ENCODE measurements at places on chromosomes 11 and 22. TPM values are rescaled to one million over a fixed set of nuclear protein-coding genes. Genes with fewer than 3 reads are reported as not detected.

RPUSD4 gene
- 23.7 TPM for total RNA-seq

- no peaks in the 10 kb centered on the region for H3K4me1 ChIP-seq
- H3K36me3 ChIP-seq, result peaks cover 17% of the 10 kb centered on the region
- no peak overlapping the region for H3K27ac ChIP-seq
- no peak overlapping the region for H3K4me3 ChIP-seq
- no peaks in the 10 kb centered on the region for H3K27me3 ChIP-seq
These were observed 84.9 kb downstream of the DDIAS start for GRCh38 chr11:82986446-82986845.

- no peak for DNase-seq
- no peaks in the 10 kb centered on the region for H3K27me3 ChIP-seq
- peak overlapping the region; percentile 92 for H3K27ac ChIP-seq
- H3K36me3 ChIP-seq, result peaks cover 9% of the 10 kb centered on the region
These were observed 784 bp upstream of the SLC43A3 start for GRCh38 chr11:57427727-57428082.

GRCh38 chr11:66330931-66331330 lies 5.3 kb downstream of the RIN1 start:
- H3K27ac ChIP-seq, result no peak overlapping the region
- H3K27me3 ChIP-seq, result no peaks in the 10 kb centered on the region
- no peaks in the 10 kb centered on the region for H3K36me3 ChIP-seq
- DNase-seq, result no peak
- H3K4me3 ChIP-seq, result no peak overlapping the region

- no peak overlapping the region for H3K4me3 ChIP-seq
- H3K4me1 ChIP-seq, result no peaks in the 10 kb centered on the region
- H3K27ac ChIP-seq, result no peak overlapping the region
- H3K27me3 ChIP-seq, result no peaks in the 10 kb centered on the region
- H3K36me3 ChIP-seq, result no peaks in the 10 kb centered on the region
- no peak for DNase-seq
These were observed 21.6 kb downstream of the SLC6A5 start for GRCh38 chr11:20620988-20621387.

KRTAP5-10 gene
- total RNA-seq, result not detected

- no peak for DNase-seq
- no peak overlapping the region for H3K4me3 ChIP-seq
- H3K27me3 ChIP-seq, result no peaks in the 10 kb centered on the region
- H3K27ac ChIP-seq, result no peak overlapping the region
- H3K4me1 ChIP-seq, result no peaks in the 10 kb centered on the region
- no peaks in the 10 kb centered on the region for H3K36me3 ChIP-seq
These were observed 241.6 kb downstream of the DLG2 start for GRCh38 chr11:85385547-85385946.

DNA sequence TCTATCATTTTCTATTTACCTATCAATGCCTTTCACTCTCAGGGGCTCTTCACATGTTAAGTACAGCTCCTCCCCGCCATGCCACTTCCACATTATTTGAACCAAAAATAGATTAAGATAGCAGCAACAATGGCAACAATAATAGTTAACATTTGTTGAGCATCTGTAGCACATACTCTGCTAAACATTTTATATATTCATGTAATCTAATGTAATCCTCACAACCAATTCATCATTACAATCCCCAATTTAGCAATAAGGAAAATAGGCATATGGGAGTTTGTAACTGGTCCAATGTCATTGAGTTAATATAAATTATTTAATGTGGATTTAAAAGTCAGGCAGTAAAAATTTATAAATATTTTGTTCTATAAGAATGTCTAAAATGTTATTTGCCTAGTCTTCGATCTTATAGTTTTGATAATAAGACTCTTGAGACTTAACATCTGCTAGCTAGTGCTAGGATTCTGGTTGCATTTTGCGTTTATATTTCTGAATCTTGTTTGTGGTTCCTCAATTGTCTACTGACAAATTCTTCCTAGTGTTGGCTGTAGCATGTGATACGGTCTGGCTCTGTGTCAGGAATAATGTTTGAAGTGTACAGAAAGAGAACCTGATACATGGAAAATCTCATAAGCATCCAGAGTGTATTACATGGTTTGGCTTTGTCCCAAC lies 621.5 kb upstream of the LUZP2 start:
- no peak for DNase-seq
- H3K4me3 ChIP-seq, result no peak overlapping the region
- H3K27me3 ChIP-seq, result no peaks in the 10 kb centered on the region
- no peak overlapping the region for H3K27ac ChIP-seq
- no peaks in the 10 kb centered on the region for H3K4me1 ChIP-seq
- no peaks in the 10 kb centered on the region for H3K36me3 ChIP-seq

GRCh38 chr11:130070846-130071200 lies 1.1 kb downstream of the APLP2 start:
- no peaks in the 10 kb centered on the region for H3K27me3 ChIP-seq
- H3K4me3 ChIP-seq, result peak overlapping the region; percentile 76
- DNase-seq, result no peak
- no peaks in the 10 kb centered on the region for H3K36me3 ChIP-seq
- H3K27ac ChIP-seq, result peak overlapping the region; percentile 92

KBTBD4 gene
- total RNA-seq, result 12.0 TPM

DNA sequence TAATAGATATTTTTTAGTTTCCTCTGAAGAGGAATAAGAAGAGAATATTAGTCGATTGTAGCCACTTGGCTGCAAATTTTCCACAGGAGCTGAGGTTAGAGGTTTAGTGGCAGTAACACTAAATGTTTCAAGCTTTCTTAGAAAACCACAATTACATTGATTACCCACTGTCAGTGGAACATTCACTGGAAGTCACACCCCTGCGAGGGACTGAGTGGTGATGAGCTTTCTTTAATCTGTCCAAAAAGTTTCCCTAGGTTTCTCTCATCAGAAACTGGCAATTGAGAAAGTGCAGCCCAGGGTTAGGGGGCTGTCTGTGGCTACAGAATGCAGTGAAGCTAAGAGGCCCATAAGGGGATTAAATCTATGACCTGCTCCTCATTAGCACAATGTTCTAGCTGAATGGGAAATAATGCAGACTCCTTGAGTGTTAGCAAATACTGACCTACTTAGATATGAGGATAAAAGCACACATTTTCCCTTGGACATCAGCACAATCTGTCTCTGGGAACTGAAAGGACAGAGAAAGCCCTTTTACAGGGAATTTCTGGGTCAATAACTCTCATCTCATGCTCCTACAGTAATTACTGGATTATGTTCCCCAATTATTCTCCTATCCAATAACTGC lies 189.5 kb downstream of the FAM76B start:
- H3K27me3 ChIP-seq, result no peaks in the 10 kb centered on the region
- no peak overlapping the region for H3K4me3 ChIP-seq
- H3K36me3 ChIP-seq, result no peaks in the 10 kb centered on the region
- DNase-seq, result no peak

P2RX6 gene
- 0.59 TPM for total RNA-seq

GRCh38 chr22:35891442-35891841 lies 137.2 kb downstream of the RBFOX2 start:
- H3K36me3 ChIP-seq, result no peaks in the 10 kb centered on the region
- no peak overlapping the region for H3K4me3 ChIP-seq
- no peaks in the 10 kb centered on the region for H3K27me3 ChIP-seq

DNA sequence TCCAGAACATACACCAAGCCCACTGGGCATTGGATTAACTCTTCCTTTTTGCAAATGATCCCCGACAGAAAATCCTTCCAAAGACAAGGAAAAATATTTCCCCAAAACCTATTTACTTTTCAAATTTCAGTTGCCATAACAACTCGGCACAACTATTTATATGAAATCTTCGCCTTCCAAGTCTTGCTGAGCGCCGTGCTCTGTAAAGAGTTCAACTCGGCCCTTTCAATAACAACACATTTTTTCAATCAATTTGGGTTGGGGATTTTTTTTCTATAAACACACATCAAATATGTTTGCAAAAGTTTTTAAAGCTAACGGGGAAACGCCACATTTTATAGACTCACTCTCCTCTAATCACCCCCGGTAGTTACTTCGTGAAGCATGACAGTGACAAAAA lies 333.8 kb downstream of the MN1 start:
- DNase-seq, result no peak
- H3K4me1 ChIP-seq, result no peaks in the 10 kb centered on the region
- no peaks in the 10 kb centered on the region for H3K36me3 ChIP-seq
- H3K4me3 ChIP-seq, result no peak overlapping the region
- no peaks in the 10 kb centered on the region for H3K27me3 ChIP-seq

OR2AG2 gene
- total RNA-seq, result not detected

- DNase-seq, result no peak
- no peaks in the 10 kb centered on the region for H3K36me3 ChIP-seq
- peaks cover 2% of the 10 kb centered on the region for H3K4me1 ChIP-seq
- no peak overlapping the region for H3K27ac ChIP-seq
- no peaks in the 10 kb centered on the region for H3K27me3 ChIP-seq
- no peak overlapping the region for H3K4me3 ChIP-seq
These were observed 98.6 kb upstream of the CD44 start for GRCh38 chr11:35040221-35040942.

- peak overlapping the region; percentile 73 for H3K27ac ChIP-seq
- H3K4me3 ChIP-seq, result peak overlapping the region; percentile 75
- DNase-seq, result no peak
- H3K27me3 ChIP-seq, result no peaks in the 10 kb centered on the region
- H3K4me1 ChIP-seq, result peaks cover 5% of the 10 kb centered on the region
These were observed 720 bp downstream of the PACS1 start for GRCh38 chr11:66070604-66071380.
